Adrenal gland (tissue), 19 donors: ENCODE measurements at places on chromosomes 7 and 10. TPM values are rescaled to one million over a fixed set of nuclear protein-coding genes. Genes with fewer than 3 reads are reported as not detected.

- no peak for DNase-seq
These were observed 174.4 kb upstream of the PHYHIPL start for GRCh38 chr10:59002011-59002410.

DNA sequence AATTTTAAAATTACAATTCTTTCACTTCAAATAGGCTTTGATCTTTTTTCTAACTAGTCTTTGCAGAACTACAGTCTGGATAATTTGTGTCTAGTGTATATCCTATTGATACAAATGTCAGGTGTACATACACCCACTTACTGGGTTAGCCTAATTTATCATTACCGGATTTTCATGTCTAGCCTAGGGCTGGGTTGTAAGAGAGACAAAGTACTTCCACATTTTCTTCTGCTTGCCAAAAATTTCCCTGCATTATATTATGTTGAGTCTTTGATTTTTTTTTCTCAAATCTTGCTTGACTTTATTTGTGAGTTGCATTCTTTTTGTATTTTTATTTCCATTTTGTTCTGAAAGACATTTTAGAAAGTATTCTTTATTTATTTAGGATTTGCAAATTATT, 284.8 kb upstream of the FZD8 start:
- DNase-seq = no peak

GRCh38 chr10:117540640-117541404, 1.7 kb upstream of the EMX2 start:
- DNase-seq = no peak

The PDE6C gene
- not detected for total RNA-seq

DNA sequence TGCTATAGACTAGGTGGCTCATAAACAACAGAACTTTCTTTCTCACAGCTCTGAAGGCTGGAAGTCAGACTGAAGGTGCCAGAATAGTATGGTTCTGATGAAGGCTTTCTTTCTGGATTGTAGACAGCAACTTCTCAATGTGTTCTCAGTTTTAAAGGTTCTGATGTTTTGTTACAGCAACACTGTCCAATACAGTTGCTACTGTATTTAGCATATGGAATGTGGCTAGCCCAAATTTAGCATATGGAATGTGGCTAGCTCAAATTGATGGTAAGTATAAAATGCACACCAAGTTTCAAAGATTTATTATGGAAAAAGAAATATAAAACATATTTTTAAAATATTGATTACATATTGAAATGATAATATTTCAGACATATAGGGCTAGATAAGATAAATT, 145.3 kb downstream of the MBL2 start:
- DNase-seq = no peak

The AQP1 gene
- total RNA-seq = 47.7 TPM

GRCh38 chr10:130363899-130364445, 227.8 kb downstream of the GLRX3 start:
- DNase-seq = no peak

DNA sequence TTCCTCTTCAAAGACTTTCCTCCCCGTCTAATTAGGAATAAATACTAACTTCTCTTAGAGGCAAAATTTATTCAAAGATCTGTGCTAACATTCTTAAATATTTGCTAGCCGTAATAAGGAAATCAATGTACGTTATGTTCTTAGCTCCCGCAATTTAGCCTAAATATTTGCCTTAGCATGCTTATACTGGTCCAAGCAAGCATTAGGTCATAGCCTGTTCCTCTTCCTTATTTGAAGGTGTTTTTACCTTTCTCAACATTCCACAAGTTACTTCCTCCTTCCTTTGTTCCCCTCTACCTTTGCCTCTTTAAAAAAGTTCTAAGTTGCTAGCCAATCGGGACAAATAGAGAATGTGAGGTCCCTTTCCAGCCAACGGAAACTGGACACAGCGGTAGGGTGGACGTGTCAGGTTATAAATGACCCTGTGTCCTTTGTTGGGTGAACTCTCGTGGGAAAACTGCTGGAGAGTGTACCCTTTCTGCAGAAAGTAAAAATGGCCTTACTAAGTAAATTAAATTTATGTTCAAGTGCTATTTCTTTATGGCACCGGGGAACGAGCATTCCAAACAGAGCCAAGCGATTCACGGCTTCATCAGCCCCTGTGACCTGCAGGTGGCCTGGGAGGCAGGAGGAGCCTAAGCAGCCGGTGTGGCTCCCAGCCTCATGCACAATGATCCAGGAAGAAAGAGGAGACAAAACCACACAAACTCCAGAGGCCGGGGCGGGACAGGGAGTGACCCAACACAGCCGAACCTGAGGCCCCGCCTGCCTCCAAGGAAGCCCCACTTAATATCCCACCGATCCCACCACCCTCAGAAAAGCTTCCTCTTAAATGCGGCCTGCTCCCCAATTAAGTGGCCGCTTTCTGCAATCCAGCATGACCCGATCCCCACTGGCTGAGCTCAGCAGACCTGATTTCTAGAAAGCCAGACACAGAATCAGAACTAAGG, 67.0 kb downstream of the ZRANB1 start:
- no peak for DNase-seq

GRCh38 chr10:97520978-97521761, 22.4 kb downstream of the UBTD1 start:
- DNase-seq = no peak

- DNase-seq = no peak
These were observed 151.1 kb downstream of the SH3PXD2A start for GRCh38 chr10:103703941-103704919.

DNA sequence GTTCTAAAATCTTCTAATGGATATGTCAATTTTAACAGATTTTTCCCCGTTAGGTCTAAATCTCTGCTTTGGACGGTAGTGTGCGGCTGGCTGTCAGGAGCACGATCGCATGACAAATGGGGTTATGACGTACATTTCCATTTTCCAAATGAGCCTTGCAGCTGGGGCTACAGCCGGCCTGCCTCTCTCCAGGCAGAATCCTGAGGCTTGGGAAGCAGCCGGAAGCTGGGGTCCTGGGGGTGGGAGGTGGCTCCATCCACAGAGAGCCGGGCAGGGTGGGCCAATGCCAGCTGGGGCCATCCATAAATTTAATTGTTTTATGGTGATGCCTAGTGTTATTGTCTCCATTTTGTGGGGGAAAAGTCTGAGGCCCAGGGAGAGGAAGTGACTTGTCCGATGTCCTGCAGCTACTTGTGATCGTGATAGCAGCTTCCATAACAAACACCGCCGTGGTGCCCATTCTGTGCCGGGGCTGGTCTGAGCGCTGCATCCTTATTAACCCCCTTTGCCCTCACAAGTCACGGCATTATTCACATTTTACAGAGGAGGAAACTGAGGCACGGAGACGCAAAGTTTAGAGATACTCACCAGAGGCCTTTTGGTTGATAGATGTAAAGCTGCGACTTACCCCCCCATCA, 53.0 kb upstream of the EBF3 start:
- no peak for DNase-seq

DNA sequence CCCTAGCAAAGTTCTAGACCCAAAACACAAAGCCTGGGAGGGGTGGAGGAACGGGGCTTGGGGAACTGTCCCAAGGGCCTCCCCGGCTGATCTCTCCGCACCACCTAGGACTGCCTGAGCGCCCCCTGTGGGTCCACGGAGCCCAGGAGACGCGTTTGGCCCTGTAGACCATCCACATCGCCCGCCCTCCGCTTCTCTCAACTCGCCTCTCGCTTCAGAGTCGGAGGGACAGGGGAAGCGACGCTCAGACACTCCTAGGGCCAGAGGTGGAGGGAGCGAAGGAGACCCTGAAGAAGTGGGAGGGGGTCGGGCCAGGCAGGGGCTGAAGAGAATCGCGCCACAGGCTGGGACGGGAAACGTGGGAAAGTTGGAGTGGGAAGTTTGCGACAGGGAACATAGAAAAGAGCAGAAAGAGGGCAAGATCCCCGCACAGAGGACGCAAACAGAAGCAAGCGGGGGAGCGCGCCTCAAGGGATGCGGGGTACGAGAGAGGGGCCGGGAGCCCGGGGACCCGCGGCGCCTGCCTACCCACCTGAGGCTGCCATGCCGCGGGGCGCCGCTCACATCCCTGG, 378 bp downstream of the PIK3AP1 start:
- peak; percentile 25 for DNase-seq

The MUC3A gene
- total RNA-seq = 0.38 TPM

The TRPV5 gene
- not detected for total RNA-seq

- no peak for DNase-seq
These were observed 12.0 kb upstream of the TMEM26 start for GRCh38 chr10:61465171-61465496.

GRCh38 chr7:71613313-71613712, 481.4 kb downstream of the GALNT17 start:
- DNase-seq = no peak

GRCh38 chr7:90209776-90210175, 1.8 kb upstream of the STEAP2 start:
- DNase-seq = no peak

DNA sequence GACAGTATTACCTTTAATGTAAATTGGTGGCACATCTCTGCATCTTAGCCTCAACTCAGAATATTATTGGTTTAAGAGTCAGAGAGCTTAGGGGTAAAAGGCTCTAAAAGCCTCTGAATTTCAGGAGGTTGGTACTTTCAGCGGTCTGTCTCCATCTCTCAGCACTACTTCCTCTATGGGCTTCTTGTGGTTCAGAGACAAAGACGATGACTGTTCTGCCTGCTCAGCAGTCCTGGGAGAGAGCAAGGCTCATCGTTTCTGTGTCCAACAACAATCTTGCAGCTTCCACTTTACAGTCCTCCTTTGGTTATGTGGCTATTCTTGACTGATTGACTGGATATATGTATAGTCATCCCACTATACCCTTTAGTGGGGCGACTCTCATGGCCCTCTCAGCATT, 394.7 kb downstream of the AUTS2 start:
- DNase-seq = no peak

DNA sequence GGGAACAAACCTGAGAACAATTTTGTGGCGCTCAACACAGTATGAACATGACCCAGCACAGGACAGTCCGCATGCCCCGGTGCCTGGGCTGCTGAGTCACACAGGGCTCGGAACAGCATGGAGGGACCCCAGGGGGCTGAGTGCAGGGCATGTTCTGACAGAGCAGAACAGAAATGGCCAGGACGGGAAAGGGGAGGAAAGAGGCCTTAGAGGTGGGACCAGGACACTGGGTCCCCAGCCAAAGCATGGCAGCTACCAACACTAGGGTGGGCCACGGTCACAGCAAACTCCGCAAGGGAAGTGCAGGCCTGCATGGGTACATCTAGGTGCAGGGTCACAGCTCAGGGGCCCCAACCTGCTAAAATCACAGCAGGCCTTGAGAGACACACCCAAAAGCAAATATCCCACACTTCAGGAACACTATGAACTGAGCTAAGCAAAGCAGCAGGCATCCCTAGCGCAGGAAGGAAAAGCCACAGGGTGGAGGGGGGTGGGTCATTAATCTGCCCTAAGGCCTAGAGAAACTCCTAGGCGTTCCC, 5.6 kb downstream of the IMPDH1 start:
- DNase-seq = no peak

GRCh38 chr7:45944058-45944457, 23.0 kb upstream of the IGFBP3 start:
- no peak for DNase-seq

DNA sequence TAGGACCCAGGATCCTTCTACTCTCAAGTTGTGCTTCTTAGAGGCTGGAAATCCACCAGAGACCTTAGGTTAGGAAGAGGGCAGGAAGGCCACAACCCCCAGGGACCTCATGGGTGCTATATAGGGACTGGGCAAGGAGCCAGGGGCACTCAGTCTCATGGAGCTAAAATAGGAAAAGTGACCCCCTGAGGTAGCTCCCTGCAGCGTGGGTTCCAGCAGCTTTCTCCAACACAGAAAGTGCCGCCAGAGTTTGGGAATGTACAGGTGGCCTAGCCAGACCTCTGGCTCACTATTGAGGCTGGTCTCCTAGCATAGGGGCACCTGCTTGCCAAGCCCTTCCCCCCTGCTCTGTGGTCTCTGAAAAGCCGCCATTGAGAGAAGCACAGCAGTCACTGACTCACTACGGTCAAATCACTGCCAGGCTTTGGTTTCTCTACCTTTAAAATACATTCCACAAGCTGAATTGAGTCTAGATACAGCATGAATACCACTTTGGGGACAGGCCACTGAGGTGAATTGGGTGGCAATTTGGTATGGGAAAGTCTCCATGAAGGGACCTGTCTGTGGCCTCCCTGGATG, 333.2 kb upstream of the PODXL start:
- no peak for DNase-seq

GRCh38 chr10:24963521-24964041, 11.2 kb upstream of the PRTFDC1 start:
- no peak for DNase-seq

The CPN1 gene
- total RNA-seq = not detected

DNA sequence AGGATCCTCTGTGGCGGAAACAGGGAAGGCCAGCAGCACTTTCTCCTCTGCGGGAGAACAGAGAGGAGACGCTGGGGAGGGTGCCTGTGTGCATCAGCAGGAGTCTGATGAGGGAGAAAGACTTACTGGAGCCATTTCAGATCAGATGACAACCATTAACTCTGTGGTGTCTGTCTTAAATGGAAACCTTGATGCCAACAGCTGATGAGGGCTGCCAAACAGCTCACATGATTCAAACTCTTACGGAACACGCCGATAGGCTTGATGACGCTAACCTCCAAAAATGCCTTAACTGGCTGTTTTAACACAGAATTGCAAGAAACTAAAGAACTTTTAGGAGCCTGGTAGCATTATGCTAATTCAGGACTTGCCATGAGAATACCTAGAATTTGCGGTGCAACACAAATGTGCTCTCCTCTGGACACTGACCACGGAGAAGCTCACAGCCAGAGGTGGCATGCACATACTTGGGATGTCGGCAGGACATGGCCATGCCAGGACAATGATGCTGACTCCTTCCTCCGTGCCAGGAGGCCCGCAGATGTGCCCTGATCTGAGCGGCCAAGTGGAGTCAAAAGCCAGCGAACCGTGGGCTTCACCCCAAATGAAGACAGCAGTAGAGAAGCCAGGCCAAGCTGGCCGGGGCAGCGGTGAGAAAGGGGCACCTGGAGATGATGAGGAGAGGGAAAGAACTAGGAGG, 154.9 kb downstream of the ZMYND11 start:
- DNase-seq = no peak

DNA sequence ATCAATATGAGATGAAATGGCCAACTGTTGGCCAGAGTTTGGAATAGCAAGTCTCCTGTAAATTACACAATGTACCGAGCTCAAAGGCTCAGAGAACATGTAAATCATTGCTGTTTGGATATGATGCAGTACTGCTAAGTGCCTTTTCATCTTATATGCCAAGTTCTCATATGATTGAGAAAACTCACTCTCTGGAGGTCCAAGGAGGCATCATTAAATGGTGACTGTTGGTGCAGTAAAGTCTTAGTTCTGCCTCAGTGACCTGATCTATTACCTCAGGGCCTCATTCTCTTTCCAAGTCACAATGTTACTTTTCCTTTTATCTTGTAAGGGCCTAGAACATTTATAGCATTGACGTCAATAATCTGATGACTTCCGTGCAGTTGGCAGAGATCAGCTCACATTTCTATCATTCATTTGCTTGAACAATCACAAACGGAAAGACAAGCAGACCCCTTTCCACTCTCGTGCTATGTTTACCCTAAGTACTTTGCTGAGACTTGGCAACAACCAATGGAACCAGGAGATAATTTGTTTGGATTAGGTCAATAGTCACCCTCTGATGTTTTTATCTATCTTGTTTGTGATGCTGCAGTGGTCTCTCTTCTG, 32.6 kb upstream of the PDK4 start:
- no peak for DNase-seq

The TRIL gene
- 9.8 TPM for total RNA-seq

The ZNF488 gene
- not detected for total RNA-seq
